Transverse colon (tissue), 4 donors: ENCODE measurements at places on chromosomes 7 and 10.
A peak's percentile ranks its signal among the peaks of the same experiment; 100 is the strongest.

- DNase-seq = no peak
These were observed 14.4 kb downstream of the RAMP3 start for GRCh38 chr7:45171946-45172345.

- DNase-seq = no peak
These were observed 248.0 kb upstream of the TCERG1L start for GRCh38 chr10:131559450-131559911.

DNA sequence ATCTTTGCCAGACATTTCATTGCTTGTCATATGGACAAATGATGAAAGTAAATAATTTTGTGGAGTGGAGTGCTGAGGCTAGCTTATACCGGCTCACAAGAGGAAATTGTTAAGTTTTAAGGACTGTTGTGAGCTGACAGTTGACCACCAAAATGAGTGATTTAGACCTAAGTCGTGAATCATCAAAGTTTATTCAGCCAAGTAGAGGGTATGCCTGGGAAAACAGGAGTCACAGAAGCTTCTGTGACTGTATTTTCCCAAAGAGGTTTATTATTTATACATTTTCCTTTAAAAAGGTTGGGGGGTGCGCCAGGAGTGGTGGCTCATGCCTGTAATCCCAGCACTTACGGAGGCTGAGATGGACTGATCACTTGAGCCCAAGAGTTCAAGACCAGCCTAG is 21.8 kb downstream of the MRPS24 start:
- DNase-seq = no peak

GRCh38 chr10:131973160-131973951 is 8.4 kb downstream of the BNIP3 start:
- no peak for DNase-seq

GRCh38 chr10:131663351-131663750 is 237.5 kb upstream of the PPP2R2D start:
- no peak for DNase-seq

DNA sequence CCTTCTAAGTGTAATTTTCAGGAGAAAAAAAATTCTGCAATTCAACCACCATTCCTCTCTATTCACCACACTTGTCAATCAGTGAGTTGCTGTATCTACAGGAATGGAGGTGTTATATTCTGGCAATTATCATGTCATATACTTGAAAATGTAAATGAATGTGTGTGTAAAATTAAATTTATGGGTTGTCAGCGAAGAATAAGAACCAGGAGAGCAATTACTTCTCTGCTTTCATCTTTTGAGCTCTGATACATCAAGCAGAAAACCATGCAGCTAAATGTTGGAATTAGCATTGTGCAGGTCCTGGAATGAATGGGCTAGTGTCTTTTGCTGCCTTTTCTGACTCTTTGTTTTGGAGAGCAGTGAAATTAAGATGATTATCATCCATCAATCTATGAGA is 207.6 kb downstream of the FOXP2 start:
- no peak for DNase-seq

DNA sequence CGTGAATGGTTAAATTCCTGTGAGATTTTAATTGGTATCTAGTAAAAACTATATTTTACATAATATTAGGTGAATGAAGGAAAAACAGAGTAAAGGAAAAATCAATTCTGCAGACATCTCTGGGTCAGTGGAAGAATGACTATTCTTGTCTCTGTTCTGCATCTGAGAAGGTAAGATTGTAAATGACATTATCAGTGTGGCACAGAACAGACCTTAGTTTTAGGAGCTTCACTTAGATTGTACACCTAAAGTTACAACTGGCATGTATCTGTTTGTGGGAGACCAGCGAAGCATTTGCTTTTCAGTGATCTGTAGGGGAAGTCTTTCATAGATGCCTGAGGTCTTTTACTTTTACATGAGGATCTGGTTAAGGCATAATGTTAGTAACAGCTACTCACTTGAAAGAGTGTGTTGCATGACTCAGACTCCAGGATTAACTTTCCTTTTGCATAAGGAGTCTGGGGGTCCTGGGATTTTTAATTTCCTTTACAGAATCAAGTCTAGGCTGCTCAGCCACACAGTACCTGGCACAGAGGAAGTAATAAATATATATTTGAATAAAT is 56.2 kb downstream of the JMJD1C start:
- DNase-seq = no peak

- DNase-seq = peak; percentile 49
These were observed 1.1 kb upstream of the KBTBD2 start for GRCh38 chr7:32892521-32893206.

- DNase-seq = no peak
These were observed 98.3 kb upstream of the AGK start for GRCh38 chr7:141452911-141453310.

GRCh38 chr10:130194991-130195645 is 58.9 kb downstream of the GLRX3 start:
- DNase-seq = no peak

GRCh38 chr10:27207350-27207749 is 33.2 kb downstream of the ACBD5 start:
- DNase-seq = no peak

DNA sequence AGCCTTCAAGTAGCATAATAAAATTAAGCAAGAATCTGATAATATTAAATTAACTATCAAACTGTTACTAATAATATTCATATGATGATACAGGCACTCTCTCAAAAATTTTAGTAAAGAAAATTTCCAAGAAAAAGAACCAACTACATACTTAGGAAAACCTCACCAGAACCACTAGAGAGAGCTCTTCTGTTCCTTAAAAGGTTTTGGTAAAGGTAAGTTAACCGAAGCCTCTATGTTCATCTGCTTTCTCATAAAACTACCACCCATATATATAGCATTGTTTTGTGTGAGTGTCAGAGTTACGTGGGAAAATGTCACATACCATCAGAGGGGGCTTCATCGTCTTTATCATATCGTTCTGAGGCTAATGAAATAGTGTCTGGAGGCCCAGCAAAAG is 20.7 kb downstream of the SKAP2 start:
- DNase-seq = no peak

- DNase-seq = no peak
These were observed 35.6 kb downstream of the ANKMY2 start for GRCh38 chr7:16609842-16610450.

GRCh38 chr7:43639858-43640491 is 57.1 kb downstream of the STK17A start:
- DNase-seq = peak; percentile 61

- no peak for DNase-seq
These were observed 37.8 kb downstream of the STEAP4 start for GRCh38 chr7:88268858-88269257.

- DNase-seq = no peak
These were observed 63.7 kb downstream of the PROSER2 start for GRCh38 chr10:11886851-11887250.

- no peak for DNase-seq
These were observed 3.6 kb upstream of the EXOC6 start for GRCh38 chr10:92844746-92845145.

GRCh38 chr7:66036788-66037187 is 38.8 kb upstream of the ASL start:
- no peak for DNase-seq

DNA sequence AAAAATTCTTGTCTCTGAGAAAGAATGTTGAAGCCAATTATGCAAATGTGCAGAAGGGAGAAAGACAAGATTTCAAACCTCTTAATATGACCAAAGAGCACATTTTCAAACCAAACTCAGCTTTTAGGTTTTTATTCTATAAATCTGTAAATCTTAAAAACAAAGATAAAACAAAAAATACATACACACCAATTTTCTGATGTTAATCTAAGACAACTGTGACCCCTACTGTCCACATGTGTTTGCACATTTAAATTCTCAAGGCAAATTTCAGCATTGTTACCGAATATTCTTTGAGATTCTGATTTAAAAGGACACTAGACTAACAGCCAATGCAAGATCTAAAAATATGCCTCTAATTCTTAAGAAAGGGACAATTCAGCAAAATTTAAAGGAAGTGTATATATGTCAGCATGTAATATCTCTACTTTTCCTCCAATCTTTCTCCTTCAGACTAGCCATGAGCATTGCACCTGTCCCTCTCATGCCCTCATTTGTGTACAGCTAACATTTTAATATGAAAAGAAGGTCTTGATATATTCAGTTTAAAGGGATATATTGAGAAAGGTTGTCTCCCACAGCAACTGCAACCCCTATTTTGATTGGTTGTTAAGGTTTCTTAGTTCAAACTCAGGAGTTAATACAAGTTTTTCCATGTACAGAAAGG is 417.9 kb downstream of the IPMK start:
- no peak for DNase-seq

DNA sequence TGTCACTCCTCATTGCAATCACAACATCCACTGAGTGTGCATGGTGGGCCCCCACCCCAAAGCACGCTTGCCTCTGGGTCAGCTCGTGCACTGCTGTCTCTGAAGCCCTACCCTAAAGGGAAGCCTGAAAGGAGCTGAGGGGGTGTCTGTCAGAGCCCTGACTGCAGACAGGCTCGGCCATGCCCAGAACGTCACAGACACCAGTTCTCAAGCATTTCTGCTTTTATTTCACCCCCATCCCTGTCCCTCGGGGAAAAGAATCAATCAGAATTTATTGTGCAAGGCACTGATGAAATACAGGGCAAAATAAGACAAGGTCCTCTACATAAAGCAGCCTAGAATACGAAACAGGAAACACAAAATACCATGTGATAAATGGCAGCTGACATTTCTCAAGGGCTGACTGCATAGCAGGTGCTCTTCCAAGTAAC is 231.8 kb downstream of the WDR37 start:
- no peak for DNase-seq

- DNase-seq = no peak
These were observed 60.8 kb upstream of the NPTX2 start for GRCh38 chr7:98556288-98556687.

DNA sequence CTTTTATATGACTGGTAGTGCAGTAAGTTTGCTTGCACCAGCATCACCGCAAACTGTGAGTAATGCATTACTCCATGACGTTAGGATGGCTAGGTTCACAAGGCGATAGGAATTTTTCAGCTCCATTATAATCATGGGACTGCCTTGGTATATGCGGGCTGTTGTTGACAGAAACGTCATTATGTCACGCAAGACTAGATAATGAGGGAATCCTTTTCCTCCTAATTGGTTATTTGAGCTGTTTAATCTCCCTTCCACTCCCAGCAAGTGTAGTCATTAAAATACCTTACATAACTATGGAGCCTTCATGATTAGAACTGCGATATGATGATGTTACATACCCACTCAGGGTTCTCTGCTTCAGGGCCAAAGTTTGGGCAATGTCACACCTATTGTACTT is 17.3 kb downstream of the KLLN start:
- DNase-seq = no peak

- DNase-seq = no peak
These were observed 3.2 kb upstream of the VSTM4 start for GRCh38 chr10:49118430-49119074.

GRCh38 chr10:71239946-71240795 is 27.8 kb downstream of the UNC5B start:
- no peak for DNase-seq

GRCh38 chr10:102279104-102279503 is 33.8 kb downstream of the GBF1 start:
- DNase-seq = no peak

- DNase-seq = no peak
These were observed 30.7 kb downstream of the SLC13A1 start for GRCh38 chr7:123169065-123169464.

- peak; percentile 7 for DNase-seq
These were observed 552 bp downstream of the MKX start for GRCh38 chr10:27744802-27745731.

DNA sequence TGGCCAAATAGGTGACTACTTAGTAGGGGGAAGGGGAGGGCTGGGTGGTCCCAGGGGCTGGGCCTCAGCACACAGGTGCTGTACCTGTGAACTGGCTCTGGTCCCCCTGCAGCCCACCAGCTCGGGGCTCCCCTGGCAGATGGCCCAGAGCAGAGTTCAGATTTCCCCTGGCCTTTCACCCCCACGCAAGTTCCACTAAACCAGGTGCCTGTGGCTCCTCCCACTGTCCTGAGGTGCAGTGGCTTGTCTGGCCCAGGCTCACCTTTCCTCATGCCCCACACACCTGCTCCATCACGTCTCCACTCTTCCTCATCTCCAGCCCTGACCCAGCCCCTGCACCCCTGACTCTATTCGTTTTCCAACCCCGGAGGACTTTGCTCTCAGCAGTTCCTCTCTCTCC is 47.3 kb upstream of the OPALIN start:
- DNase-seq = no peak

DNA sequence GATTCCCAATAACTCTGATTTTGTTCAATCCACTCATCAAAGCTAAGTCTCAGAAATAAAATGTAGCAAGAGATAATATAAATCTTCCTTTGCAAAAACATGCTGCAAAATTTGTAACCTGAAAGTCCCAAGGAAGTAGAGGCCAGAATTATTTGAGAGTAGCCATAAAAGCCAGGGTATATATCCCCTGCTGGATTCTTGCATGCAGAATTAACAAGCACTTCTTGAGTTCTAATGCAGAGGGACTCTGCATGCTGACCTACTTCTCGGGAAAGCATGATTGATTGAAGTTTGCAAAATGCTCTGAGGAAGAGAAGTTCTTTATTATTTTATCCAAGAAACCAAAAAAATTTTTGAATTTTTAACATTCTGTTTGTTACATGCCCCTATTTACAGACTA is 121.6 kb downstream of the THSD7A start:
- no peak for DNase-seq

DNA sequence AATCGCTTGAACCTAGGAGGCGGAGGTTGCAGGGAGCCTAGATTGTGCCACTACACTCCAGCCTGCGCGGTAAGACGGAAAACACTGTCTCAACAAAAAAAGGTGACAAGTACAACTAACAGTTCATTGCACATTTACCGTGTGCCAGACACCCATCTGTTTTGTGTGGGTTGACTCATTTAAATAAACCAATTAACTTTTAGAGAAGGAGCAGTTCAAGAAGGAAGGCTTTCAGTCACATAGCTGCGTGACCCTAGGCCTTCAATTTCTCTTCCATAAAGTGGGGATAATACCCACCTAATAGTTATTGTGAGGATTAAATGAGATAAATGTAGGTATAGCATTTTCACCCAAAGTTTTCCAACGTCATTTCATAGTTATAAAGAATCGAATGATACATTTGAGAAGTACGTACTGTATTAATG is 52.3 kb upstream of the KDM7A start:
- no peak for DNase-seq

- no peak for DNase-seq
These were observed 139.6 kb downstream of the CDH23 start for GRCh38 chr10:71536332-71536731.

- DNase-seq = no peak
These were observed 60.9 kb upstream of the KAT6B start for GRCh38 chr10:74765465-74765975.

GRCh38 chr10:74589226-74589673 is 237.2 kb upstream of the KAT6B start:
- DNase-seq = peak; percentile 77

GRCh38 chr10:110739811-110740271 is 95.7 kb downstream of the RBM20 start:
- DNase-seq = no peak

DNA sequence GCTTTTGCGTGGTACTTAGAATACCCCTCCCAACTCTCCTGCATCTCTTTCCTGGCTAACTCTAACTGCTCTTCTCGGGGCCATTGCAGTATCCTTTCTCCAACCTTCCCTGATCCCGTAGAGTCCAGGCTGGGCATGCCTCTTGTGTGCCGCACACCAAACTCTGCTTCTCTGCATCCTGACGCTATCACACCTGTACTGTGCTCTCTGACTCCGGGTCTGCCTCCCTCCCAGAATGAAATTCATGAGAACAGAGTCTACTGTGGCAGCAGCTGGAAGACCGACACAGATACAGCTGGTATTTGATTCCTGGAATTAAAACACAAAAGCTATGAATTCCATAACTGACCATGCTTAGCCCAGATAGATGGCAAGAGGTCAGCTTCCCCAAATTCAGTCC is 60.9 kb downstream of the C10orf67 start:
- no peak for DNase-seq
